ENCODE measurements at places on chromosomes 4 and X. TPM values are rescaled to one million over a fixed set of nuclear protein-coding genes. Genes with fewer than 3 reads are reported as not detected.

- no peak for DNase-seq
Observed at GRCh38 chr4:10321931-10322330, 135.3 kb downstream of the ZNF518B start.

DNA sequence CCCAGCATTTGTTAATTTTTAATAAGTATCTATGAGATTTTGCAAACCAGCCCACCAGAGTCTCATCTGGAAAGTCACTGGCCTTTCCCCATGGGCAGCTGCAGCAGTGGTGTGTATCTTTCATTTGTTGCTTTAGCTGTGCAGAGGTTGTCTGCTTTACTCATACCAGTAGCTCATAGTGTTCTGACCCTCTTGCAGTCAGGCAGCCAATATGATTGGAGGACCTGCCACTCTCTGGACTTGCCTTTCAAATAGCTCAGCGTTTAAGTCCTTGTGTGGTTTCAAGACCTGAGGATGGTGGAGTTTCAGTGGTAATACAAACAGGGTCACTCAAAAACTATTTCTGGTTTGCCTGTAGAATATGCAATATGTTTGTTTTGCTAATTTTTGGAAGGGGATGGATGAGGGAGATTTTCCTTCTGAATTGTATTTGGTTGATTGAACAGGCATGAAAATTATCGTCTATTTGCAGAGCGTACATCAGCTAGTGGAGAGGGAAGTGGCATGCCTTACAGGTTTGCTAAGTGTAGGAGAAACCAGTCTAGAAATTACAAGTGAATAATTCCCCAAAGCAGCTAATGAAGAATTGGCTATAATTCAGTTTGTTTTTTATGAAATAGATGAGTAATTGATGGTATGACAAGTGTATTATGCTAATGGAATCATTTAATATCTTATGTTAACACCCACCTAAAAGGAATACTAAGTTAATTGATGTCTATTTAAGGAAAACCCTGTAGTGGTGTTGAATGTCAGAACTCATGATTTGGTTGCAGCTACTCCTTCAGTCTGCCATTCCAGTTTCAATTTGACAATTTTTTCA, 8.9 kb downstream of the POLA1 start:
- no peak for DNase-seq

The RHOXF2B gene
- total RNA-seq: not detected

- DNase-seq: no peak
Observed at GRCh38 chr4:71266090-71266794, 72.6 kb upstream of the SLC4A4 start.

DNA sequence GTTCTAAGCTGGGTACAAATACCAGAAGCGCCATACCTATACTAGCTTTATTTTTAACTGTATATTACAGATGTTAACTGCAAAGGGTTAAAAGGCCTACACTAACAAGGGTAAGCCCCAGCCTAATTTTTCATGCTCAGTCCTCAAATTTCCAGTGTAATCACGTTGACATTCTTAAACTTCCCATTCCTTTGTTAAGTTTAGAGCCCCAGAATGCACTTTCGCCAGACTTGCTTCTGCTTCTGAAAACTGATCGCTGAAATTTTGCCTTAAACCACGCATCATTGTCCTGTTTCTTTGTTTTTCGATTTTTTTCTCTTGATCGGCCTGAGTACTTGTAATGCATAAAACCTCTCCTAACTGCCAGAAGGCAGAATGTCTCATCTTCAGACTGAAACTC, 2141.9 kb upstream of the AGA start:
- no peak for DNase-seq

The NAP1L3 gene
- 126 TPM for total RNA-seq

- peak; percentile 21 for DNase-seq
Observed at GRCh38 chrX:63350465-63350877, 661 bp downstream of the SPIN4 start.

DNA sequence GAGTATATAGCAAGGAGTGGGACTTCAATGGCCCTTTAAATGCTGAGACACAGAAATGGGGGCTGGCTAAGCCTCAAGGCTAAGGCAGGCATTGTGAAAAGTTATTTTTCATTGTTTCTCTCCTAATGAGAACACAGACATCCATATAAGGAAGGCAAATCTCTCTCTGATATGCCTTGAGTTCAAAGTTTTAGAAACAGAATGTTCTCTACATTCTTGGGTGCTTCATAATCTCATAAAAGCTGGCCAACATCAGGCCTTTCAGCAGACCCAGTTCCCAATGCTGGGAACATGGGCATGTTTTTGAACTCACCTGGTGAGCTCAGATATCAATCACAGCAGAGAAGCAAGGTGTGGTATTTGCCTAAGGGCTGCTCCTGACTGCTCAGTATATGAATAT, 19.4 kb upstream of the RAB40A start:
- no peak for DNase-seq

DNA sequence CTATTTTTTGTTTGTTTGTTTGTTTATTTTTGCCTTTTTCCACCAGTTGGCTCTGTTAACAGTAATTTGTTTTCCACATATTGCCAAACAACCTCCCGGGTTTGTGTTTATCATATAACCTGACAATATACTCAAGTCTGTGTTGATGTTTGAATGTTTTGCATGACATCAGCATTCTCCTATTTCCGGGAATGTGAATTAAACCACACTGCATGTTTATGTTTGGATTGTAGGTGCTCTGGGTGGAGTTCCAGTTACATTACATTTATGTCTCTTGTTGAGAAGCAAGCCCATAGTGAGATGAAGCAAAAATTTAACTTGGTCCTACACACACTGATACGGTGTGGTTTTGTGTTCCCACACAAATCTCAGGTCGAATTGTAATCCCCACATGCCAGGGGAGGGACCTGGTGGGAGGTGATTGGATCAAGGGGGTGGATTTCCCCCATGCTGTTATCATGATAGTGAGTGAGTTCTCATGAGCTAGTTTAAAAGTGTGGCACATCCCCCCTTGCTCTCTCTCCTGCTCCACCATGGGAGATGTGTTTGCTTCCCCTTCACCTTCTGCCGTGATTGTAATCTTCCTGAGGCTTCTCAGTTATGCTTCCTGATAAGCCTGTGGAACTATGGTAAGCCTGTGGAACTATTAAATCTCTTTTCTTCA, 54.4 kb upstream of the CLNK start:
- no peak for DNase-seq

The SLC26A1 gene
- total RNA-seq: 4.2 TPM

GRCh38 chr4:87965501-87965975, 10.0 kb upstream of the SPP1 start:
- no peak for DNase-seq

DNA sequence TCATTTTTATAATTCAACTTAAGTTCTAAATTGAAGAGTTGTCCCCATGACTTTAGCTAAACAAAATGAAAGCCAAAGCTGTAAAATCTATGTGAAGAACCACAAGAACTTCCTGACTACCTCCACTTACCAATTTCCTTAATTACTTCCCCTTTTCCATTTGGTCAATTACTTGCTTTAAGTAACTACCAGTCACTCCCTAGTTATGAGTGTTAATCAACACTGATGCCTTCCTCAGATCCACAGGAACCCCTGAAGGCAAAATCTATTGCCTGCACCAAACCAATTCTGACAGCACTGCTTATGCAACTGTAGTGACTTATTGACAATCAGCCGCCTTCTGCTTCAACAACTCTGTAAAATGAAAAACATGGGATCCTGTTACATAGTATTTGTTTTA, 10.5 kb downstream of the RBMX start:
- no peak for DNase-seq

The ETDB gene
- total RNA-seq: not detected

The HSFX1 gene
- total RNA-seq: 1.7 TPM

GRCh38 chr4:6893449-6894085, 16.1 kb upstream of the TBC1D14 start:
- DNase-seq: no peak

DNA sequence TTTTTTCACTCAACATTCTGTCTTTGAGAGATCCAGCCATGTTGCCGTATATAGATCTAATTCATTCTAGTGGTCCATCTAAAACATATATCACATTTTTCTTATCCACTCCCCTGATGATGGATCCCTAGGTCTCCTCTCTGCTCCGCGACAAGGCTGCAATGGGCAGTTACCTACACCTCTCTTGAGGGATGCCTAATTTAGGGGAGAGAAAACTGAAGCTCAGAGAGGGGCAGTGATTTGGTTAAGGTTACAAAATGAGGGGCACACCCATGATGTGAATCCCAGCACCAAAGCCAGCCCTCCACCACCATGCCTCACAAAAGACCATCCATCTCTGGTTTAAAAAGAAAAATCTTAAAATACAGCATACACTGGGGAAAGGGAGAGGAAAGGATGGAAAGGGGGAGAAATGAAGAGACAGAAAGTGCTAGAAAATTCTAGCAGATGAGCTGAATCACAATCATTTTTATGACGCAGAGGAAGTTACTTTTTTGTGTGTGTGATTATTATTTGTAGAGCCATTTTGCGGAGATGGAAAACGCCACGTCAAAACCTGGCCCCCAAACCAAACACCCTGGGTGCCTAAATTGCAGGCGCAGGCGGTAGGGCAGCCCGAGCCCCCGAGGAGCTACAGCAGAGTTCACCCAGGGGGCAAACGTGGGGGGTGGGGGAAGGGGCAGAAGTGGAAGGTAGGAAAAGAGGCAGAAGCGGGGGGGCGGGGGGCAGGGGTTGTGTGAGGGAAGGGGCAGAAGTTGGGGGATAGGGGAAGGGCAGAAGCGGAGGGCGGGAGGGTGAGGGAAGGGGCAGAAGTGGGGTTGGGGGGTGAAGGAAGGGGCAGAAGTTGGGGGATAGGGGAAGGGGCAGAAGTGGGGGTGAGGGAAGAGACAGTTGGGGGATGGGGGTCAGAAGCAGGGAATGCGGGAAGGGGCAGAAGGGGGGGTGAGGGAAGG, 1.3 kb upstream of the TSPYL2 start:
- no peak for DNase-seq

The MUC7 gene
- total RNA-seq: not detected

- no peak for DNase-seq
Observed at GRCh38 chr4:159483782-159484741, 381.2 kb downstream of the RAPGEF2 start.

The PLS3 gene
- total RNA-seq: 102 TPM

- DNase-seq: peak; percentile 48
Observed at GRCh38 chrX:130165181-130165702, 399 bp downstream of the AIFM1 start.

DNA sequence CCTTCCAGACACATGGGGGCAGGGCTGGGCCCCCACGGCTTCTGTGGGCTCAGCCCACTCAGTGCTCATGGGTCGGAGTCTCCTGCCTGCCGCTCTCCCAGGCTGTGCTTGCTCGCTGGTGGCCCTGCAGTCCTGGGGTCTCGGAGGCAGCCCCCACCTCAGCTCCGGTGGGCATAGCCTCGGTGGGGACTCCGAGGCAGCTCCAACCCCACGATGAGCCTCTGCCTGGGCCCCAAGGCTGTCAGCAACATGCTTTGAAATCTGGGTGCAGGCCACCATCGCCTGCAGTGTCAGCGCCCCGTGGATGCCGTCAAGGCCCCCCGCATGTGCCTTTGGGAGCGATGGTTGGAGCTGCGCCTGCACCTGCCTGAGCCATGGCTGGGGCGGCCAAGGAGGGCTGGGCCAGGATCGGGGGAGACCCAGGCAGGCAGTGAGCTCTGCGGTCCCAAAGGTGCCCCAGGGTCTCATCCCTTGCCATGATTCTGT, 30.2 kb upstream of the SPON2 start:
- DNase-seq: no peak

The KIAA1210 gene
- total RNA-seq: under 0.01 TPM

DNA sequence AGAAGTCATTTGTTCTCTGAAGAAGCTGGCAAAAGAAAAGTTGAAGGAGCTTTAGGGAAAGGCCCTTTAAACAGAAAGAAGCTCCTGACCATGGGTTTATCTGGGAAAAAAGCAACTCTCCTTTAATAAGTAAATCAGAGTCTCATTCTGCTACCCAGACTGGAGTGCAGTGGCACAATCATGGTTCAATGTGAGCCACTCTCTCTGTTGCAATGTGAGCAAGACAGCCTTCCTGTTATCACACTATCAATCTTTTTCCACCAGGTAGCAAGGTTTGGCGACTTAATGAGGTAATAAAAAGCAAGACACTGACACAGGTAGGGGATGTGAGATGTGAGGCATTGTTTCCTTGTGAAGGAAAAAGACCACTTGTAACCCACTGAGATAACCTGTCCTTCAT, 111.3 kb downstream of the SYNPO2 start:
- DNase-seq: no peak

DNA sequence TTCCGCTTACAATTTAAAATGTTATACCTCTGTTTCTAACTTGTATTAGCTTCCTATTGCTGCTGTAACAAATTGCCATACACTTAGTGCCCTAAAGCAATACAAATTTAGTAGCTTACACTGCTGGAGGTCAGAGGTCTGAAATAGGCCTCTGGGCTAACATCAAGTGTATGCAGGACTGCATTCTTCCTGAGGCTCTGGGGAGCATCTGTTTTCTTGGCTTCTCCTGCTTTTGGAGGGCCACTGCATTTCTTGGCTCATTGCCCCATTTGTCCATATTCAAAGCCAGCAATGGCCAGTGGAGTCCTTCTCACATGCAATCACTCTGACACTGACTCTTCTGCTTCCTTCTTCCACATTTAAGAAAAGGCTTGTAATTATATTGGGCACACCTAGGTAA, 639.8 kb upstream of the INTU start:
- no peak for DNase-seq

The SEC31A gene
- 145 TPM for total RNA-seq

DNA sequence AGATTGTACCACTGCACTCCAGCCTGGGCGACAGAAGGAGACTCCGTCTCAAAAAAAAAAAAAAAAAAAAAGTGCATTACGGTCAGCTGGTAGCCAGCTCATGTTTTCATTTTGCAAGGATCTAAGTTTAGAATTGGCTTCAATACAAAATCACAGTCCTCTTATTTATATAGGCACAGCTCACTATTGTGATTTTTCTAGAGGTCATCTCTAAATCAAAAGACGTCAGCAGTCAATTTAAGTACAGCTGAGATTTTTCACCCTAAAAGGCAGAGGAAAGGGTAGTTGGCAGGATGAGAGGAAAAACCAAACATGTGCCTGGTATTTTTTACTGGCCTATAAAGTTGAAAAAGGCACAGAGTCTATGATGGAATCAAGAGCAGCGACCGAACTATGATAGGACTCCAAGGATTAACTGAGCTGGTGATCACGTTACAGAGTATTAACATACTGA, 30.8 kb downstream of the ASB5 start:
- no peak for DNase-seq

DNA sequence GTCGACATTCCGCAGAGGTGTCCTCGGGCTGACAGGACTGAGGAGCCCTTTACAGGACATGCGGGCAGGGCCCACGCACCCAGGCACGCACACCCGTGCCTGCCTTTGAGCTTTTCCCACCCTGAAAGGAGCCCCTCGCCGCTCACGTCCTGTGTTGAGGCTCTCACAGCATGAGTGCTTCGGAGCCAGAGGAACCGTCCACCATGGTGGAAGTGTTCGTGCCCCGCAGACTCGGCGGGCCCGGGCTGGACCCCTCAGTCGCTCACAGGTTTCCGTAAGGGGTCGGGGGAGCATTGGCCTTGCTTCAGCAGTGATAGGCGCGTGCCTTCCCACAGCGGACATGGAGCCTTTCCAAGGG, 36.9 kb downstream of the PIGG start:
- DNase-seq: no peak

DNA sequence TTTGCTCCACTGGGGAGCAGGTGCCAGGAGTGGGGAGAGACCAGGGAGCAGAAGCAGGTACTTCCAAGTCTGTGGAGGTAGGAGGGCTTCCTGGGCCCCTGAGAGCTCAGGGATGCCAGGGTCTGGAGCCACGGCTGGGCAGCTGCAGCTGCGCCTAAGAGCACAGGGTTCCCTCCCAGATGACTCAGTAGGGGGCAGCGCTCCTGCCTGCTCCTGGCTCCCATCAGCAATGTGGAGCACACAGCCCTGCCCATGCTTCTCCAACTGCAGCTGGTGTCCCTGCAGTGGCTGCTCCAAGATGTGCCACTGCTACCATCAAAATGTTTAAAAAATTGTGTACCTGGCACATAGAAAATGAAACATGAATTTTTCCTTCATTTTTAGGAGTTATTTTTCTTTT, 1028.2 kb downstream of the PCDH7 start:
- no peak for DNase-seq
